A549 treated with CORT108297 at 1 μM for 4 hours (cell line): ENCODE measurements at places on chromosomes 4 and X. TPM values are rescaled to one million over a fixed set of nuclear protein-coding genes. Genes with fewer than 3 reads are reported as not detected.

Gene HTN1
- total RNA-seq = not detected in 5 replicates

Gene LDOC1
- 83.3 to 109 TPM (median 106 TPM) in 5 replicates for total RNA-seq

Gene CCKAR
- total RNA-seq = not detected in 5 replicates

Gene GABRG1
- total RNA-seq = not detected in 5 replicates

Gene DCX
- not detected in 5 replicates for total RNA-seq
